ENCODE measurements at places on chromosomes 11 and 22.
A peak's percentile ranks its signal among the peaks of the same experiment; 100 is the strongest.

- DNase-seq: peak; percentile 62
Measured at GRCh38 chr11:73184953-73185671, 33.0 kb upstream of the P2RY2 start.

- DNase-seq: no peak
Measured at GRCh38 chr11:109490953-109491635, 69.1 kb downstream of the C11orf87 start.

GRCh38 chr11:121328176-121328966, 35.8 kb downstream of the SC5D start:
- DNase-seq: peak; percentile 25

GRCh38 chr11:995752-996420, 40.6 kb downstream of the MUC6 start:
- DNase-seq: no peak

- no peak for DNase-seq
Measured at GRCh38 chr11:41175304-41175972, 284.0 kb downstream of the LRRC4C start.

DNA sequence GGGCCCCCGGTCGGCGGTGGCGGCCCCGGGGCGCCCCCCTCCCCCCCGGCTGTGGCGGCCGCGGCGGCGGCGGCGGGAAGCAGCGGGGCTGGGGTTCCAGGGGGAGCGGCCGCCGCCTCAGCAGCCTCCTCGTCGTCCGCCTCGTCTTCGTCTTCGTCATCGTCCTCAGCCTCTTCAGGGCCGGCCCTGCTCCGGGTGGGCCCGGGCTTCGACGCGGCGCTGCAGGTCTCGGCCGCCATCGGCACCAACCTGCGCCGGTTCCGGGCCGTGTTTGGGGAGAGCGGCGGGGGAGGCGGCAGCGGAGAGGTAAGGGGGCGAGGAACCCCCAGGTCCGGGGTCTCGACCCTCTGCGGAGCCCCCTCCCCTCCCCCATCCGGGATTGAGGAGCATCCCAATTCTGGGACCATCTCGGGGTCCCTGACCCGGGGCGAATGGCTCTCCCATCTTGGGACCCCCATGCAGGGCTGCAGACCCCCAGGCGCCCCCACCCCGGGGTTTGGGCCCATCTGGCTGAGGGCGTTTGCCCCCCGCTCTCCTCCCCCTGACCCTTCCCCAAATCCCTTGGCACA, 431 bp downstream of the KMT2A start:
- no peak for DNase-seq

Data from activated CD4-positive, alpha-beta T cell treated with anti-CD3 and anti-CD28 coated beads, Interleukin-2, amount 50 U/mL, for 16 hours (primary cell).